ENCODE measurements at places on chromosomes 5 and 9.

- no peak for DNase-seq
These were observed 30.9 kb downstream of the PRRT1B start for GRCh38 chr9:131575946-131576853.

DNA sequence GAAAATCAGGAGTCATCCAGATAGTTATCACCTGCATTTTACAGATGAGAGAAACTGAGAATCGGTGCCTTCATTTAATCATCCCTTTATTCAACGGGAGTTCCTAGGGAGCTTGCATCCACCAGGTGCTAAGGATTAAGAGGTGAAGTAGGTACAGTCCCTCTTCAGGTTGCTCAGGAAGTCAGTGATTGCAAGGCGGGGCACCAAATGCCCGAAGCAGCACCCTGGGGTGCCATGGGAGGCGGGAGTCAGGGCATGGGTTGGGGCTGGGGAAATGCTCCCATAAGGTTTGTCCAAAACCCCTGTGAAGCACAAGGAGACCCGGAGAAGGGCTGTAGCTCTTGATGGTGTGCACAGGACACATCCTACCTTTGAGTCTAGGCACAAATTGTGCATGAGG is 98.8 kb upstream of the KLF4 start:
- DNase-seq = no peak

- no peak for DNase-seq
These were observed 78.1 kb downstream of the CEMIP2 start for GRCh38 chr9:71690063-71690688.

DNA sequence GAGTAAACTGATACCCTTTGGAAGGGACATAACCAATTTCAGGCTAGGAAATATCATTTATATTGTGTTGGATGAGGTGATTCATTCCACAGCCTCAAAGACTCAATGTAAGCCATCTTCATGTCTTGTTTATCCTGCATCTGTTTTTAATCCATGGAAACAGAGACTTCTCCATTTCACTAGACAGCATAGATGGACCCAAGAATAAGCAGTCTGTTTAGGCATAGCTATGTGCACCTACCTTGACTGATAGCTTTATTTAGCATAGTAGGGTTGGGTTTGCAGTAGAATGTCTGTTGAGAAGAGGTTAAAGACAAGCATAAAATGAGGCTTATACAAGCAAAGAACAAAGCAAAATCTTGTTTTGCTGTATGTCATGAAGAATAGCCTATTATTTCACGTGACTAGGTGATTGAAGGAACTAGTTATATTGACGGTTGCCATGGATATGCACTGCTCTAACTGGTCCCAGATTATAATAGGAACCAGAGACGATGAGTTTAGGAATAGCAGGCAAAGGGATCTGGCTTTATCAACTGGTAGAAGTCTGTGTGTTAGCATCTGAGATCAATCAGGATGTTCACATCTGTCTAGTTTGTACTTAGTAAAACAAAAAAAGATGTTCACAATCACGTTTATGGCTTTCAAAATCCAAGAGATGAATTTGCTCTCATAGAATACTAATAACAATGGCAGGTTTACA is 154.8 kb upstream of the KLF9 start:
- DNase-seq = no peak

GRCh38 chr5:168737066-168737465 is 157.9 kb upstream of the PANK3 start:
- DNase-seq = no peak

DNA sequence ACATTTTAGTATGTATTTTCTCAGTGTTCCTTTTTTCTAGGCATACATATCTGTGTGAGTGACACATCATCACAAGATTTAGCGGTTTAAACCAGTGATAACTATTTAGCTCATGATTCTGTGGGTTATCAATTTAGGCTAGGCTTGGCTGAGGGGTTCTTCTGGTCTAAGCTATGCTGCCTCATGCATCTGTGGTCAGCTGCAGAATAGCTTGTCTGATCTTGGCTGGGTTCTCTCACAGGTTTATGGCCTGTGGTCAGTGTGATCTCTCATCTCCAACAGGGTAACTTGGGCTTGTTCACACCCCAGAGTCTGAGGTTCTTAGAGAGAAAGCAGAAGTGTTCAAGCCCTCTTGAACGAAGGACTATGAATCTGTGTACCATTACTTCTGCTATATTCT is 363.3 kb downstream of the KDM4C start:
- no peak for DNase-seq

DNA sequence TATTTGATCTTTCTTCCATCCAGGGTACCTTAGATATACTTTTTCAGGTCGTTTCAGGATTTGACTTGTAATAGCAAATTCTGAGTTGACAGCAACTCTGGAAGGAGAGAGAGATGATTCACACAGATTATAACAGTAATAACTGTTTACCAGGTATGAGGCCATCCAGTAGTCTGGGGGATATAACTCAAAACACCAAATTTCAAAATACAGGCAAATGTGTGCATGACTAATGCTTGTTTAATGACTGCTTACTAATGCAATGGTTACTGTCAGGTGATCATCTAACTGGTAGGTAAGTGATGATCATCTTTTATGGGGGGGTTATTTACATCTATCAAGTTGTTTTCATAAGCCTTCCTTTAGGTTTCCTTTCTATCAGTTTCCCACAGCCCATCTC is 412.3 kb downstream of the MAT2B start:
- DNase-seq = no peak

DNA sequence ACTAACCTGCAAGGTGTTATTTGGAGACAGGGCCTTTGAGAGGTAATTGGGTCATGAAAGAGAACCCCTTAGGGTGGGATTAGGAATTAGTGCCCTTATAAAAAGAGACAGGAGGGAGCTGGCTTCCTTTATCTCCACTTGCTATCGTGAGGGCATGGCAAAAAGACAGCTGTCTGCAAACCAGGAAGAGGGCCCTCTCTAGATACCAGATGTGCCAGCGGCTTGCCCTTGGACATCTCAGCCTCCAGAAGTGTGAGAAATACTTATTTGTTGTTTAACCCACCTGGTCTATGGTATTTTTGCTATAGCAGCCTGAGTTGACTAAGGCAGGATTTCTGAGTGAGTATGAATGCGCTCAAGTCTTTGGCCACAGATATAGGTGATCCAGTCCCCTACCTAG is 978 bp upstream of the RGS14 start:
- no peak for DNase-seq

DNA sequence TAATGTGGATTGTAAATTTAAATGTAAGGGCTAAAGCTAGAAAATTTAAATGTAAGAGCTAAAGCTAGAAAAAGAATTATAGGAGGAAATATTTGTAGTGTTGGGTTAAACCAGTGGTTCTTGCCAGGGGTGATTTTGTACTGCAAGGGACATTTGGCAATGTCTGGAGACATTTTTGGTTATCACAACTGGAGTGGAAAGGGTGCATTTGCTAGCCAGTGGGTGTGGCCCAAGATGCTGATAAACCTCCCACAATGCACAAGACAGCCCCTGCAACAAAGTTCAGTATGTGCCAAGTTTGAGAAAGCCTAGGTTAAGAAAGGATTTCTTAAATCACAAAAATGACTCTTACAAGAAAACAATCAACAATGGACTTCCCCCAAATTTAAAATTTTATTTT is 31.6 kb upstream of the ELL2 start:
- no peak for DNase-seq

DNA sequence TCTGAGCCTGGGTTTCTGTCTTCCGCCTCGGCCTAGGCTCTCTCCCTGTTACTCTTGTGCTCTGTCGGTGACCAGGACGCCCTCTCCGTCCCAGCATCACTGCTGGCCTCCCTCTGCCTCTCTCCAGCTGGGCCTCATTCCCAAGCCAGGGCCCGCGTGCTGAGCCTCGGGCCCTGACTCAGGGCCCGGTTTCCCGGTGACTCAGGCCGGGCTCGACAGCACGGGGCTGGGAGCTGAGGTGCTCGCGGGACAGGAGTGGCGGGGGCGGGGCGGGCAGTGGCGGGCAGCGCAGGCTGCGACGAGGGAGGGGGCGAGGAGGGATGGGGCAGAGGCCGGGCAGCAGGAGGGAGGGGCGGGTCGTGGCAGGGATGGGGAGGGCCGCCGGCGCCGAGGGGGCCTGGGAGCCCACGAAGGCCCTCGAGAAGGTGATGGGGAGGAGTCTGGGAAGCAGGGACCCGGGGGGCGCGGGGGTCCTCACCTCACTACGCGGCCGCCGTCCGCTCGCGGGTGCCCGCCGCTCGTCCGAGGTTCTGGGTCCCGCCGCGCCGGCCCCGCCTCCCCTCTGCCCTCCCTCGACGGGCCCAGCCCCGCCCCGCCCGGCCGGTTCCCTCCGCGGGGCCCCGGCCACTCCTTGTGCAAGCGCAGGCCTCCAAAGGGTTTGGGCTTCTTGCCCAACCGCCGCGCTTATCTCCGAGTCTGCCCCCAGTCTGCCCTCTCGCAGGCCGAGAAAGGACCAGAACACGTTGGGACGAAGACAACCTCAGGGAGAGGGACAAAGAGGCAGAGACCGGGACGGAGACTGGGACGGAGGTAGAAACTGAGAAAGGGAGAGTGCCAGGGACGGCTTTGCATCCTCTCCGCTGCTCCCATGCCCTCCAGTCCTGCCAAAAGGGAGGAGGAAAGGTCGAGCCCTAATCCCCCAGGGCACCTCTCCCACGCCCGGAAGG is at the start of gene ARAP3:
Gene ARAP3 (minus strand): TSS at position 536 of the 947 bp plus-strand sequence. CDS start 1,744 bp downstream, outside the sequence.
- peak; percentile 39 for DNase-seq

GRCh38 chr9:106883030-106883429 is 20.1 kb downstream of the ZNF462 start:
- no peak for DNase-seq

- DNase-seq = no peak
These were observed 18.8 kb upstream of the FANCC start for GRCh38 chr9:95336281-95336680.

- no peak for DNase-seq
These were observed 76.8 kb downstream of the MRPL36 start for GRCh38 chr5:1722877-1723276.

DNA sequence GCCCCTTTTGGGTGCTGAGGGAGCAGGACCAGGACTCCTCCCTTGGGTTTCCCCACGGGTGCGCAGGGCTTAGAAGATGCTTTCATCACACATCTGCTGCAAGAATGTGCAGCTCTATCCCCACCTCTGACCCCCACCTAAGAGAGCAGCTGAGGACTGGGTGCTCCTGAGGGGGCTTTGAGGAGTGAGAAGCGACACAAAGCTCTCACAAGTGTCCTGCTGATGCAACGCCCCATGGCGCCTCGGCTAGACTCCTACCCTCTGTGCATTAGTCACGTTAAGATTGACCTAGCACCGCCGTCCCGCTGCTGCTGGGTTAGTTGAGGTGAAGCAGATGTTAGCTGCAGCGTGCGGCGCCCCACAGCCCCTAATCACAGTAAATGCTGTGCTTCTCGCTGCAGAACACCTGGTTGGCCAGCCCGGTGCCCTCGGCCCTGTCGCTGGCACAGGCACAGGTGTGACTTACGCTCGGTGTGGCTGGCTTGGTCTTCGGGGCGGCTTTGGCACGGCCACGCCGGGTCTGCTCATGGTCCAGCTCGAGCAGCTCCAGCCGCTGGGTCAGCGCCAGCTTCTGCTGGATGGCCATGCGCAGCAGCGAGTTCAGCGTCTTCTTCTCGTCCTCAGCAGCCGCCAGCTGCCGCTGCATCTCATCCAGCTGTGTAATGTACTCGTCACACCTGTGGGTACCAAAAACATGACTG is 45.0 kb upstream of the IPPK start:
- DNase-seq = no peak

DNA sequence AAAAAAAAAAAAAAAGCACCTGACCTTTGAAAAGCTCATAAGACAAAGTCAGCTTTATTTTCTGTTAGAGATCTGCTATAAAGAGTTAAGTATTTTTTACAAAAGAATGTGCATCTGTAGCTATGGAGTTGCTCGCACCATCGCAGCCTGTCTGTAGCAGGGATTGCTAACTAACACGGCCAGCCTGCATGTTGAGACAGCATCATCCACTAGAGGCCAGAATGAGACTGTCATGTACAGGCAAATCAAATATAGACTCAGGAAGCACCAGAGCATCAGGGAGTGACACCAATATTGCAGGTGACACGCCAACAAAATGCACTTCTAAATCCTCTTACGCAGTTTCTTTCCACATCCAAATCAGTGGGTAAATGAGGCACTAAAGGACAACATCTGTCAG is 136.3 kb upstream of the RASEF start:
- DNase-seq = no peak

GRCh38 chr9:136090056-136090735 is 4.9 kb downstream of the NACC2 start:
- no peak for DNase-seq

DNA sequence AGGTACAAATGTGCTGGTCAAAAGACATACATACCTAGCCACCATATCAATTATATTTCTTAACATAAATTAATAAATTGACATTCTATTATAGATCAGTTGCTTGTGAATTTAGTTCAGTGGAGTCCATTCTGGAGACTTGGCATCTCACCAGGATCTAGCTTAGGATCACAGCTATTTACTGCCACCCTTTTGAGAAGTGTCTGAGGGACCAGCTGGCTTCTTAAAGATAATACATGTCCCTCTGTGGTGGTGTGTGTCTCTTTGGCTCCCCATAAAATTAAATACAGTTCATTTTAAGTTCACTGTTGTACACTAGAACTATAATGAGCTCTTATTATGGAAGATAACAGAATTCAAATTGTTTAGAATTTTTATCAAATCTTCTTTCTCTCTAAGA is 290.7 kb downstream of the PRELID2 start:
- DNase-seq = no peak

DNA sequence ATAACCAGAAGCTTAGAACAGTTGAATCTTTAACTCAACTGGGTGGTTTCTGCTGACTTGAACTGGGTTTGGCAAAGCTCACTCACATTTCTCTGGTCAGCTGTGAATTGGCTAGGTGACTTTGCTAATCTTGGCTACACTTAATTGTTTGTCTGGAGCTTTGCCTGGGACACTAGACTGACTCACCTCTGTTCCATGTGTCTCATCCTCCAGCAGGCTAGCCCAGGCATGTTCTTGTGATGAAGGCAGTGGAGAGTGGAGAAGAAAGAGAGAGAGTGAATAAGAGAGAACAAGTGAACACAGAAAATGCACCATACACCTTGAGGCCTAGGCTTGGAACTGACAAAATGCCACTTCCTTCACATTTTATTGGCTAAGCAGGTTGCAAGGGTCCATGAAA is 32.6 kb downstream of the SPATA31D1 start:
- DNase-seq = no peak

- no peak for DNase-seq
These were observed 62.3 kb downstream of the LPAR1 start for GRCh38 chr9:110975969-110976368.

DNA sequence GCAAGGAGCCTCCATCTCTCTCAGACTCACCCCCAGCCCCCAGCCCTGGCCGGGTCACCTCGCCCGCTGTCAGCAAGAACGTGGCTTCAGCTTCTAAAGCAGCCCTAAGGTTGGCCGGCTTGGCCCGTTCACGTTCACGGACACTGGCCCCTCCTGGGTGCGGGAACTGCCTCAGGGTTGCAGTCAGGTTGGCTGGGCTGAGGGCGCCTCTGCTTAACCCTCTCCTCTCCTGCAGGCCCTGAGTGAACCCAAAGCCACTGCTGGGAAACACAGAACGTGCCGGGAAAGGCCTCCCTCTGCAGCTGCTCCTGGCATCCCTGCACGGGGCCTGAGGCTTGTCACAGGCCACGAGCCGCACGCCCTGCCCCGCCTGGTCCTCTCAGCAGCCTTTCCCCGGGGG is 40.1 kb upstream of the UBAC1 start:
- no peak for DNase-seq
